Left ventricle myocardium inferior (tissue), 1 donor: ENCODE measurements at places on chromosomes 13 and 19. TPM values are rescaled to one million over a fixed set of nuclear protein-coding genes. Genes with fewer than 3 reads are reported as not detected.
A peak's percentile ranks its signal among the peaks of the same experiment; 100 is the strongest.

GRCh38 chr13:96415831-96416385, 326.0 kb downstream of the HS6ST3 start:
- DNase-seq: no peak

DNA sequence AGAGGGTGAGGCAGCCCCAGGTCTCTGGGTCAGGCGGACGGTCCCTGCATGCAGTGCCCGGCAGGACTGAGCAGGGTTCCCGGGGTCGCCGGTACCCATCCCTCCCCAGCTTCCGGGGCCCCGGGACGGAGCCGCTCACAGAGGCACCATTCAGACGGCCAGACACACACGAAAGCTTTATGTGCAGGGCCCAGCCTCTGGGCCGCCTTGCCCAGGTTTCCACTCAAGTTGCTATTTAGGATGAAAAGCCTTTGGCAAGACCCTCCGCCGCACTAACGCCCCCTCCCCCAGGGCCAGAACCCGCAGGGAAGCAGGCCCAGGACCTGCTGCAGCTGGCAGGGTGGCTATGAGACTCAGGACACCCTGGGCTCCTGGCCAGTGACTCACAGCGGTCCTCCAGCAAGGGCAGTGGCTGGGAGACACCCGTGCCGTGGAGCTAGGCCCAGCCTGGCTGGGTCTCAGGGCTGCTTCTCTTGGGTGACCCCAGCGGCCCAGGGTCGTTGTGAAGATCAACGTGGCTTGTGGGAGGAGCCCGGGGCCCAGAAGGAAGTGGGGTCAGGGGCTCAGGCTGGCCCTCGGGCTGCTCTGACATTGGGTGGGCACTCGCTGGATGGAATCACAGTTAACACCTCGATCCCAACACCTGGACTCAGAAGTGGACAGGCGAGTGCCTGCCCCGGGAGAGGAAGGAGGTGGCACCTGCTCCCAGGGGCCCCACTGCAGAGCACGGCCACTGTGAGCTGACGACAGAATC, 4.8 kb downstream of the C19orf25 start:
- peak; percentile 46 for DNase-seq

DNA sequence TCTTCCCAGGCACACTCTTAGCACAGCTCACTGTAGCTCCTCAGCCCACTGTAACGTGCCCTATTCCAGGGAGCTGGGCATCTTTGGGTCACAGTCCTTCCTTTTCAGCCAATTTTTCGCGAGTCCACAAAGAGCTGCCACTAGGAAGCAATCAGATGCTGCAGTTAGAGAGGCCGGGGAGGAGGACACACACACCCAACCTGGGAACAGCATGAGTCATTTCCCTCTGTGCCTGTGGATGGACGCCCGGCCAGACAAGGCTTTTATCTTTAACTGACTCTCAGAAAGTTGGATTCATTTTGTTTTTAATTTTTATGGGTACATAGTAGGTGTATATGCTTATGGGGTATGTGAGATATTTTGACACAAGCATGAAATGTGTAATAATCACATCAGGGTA, 918.6 kb downstream of the UQCRFS1 start:
- DNase-seq: no peak

Gene ZNF616
- 5.6 TPM for total RNA-seq

GRCh38 chr13:111372651-111373425, 52.4 kb downstream of the TEX29 start:
- no peak for DNase-seq

- peak; percentile 99 for DNase-seq
Observed at GRCh38 chr19:38849860-38850435, at the start of gene HNRNPL. Gene HNRNPL, minus strand, starts transcription at chr19:38849986. Its CDS starts 20 bp downstream, at chr19:38849966.

Gene CADM4
- total RNA-seq: 6.9 TPM

Gene HIPK4
- not detected for total RNA-seq

Gene LGALS4
- 0.82 TPM for total RNA-seq

Gene PRRG2
- 0.88 TPM for total RNA-seq

DNA sequence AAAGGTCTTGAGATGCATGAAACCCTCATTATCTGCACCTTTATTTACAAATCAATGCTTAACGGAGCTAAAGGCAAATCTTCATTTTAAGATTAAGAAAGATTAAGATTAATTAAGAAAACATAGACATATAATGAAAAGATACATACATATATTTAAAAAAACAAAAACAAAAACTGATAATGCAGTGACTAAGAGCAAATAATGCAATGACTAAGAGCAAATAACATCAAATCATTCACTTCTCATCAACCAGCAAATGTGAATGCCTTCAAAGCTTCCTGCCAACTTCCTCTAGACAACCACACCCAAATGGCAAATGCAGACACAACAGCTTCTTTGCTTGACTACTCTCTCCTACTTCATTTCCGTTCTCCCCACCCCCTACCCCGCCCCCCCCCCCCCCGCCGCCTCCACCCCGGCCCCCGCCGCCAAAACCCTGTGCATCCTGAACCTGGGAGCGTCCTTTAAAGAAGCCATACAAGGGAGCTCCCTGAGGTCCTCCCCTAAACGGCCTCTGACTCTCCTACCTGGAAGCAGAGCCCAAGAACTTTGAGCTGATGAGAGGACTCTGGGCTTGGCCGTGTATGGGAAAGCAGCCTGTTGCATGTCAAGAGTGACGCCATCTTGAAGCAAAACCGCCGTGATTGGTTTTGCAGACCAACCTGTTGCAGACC, 24.5 kb downstream of the TEX101 start:
- DNase-seq: no peak

DNA sequence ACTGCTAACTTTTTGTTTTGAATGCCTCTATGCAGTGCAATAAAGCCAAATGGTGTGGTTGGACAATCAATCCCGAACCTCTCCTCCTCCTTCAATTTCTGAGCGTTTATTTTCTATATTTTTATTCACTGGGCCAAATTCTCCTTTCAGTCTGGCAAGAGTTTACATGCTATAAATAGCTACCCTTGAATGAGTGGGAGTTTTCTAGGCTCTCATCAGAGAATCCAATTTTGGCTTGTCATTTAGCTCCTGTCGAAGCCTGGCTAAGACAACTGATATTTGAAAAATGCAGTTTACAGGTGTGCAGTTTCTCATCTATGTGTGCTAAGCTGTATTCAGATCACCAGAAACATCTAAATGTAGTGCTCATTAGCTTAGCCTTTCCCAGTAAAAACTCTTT, 61.8 kb downstream of the OLFM4 start:
- no peak for DNase-seq

DNA sequence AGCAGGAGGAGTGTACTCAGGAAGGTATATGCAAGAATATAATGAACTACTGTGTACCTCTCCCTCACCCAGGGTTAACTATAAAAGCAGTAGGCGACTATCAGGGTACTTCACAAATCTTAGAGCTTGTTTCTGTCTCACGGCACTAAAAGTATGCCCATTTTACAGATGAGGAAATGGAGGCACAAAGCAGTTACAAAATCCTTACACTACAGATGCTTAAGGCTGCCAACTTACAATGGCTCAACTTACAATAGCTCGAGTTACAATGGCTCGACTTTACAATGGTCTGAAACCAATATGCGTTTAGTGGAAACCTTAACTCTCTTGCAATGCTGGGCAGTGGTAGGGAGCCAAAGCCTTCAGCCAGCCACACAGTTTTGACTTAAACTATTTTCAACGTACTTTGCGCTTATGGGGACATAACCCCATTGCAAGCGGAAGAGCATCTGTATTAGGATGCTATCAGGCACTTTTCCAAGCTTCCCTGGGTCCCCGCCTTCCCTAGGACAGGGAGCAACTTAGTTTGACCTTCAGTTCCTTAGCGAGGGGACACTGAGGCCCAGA, 4.1 kb downstream of the FCER2 start:
- no peak for DNase-seq

DNA sequence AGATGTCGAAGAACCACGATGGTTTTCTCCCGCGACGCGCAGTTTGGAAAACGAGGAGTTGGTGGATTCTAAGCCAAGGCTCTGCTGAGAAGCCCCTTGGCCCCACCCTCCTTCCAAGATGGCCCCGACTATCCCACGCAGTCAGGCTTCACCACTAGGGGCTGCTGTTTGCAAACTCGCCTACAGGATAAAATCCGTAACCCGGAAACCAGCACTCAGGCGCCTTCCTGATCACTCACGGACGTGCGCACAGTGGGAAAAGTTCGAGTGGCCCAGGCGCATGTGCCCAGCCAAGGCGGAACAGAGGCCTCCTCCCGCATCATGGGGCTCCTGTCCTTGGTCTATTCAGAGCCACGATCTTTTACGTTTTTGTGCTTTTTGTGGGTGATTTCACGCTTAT, 19.2 kb upstream of the UQCR11 start:
- DNase-seq: peak; percentile 31

DNA sequence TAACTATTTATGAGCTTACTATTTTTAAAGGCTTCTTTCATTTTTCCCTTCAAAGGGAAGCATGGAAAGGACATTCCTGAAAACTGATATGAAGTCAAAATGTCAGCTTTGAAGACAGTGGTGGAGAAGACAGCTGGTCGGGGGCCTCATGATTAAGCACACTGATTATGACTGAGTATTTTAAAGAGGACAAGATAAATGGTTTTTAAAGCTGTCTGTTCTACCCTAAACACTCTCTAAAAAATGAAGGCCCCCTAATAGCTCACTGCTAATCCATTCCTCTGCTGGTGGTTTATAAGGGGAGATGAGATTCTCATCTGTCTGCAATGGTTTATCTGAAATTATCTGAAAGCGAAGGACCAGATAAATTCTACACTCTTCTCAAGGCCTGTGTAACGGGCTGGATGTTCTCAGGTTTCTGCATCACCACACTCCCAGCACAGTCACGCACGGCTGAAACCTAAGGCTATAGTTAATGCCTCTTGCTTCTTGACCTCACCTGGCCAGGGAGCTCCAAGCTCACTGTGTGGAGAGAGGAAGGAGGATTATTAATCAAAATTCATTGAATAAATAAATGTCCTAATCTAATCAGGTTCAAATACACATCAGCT, 86.9 kb upstream of the DOCK9 start:
- no peak for DNase-seq

Gene MCEMP1
- 0.60 TPM for total RNA-seq

DNA sequence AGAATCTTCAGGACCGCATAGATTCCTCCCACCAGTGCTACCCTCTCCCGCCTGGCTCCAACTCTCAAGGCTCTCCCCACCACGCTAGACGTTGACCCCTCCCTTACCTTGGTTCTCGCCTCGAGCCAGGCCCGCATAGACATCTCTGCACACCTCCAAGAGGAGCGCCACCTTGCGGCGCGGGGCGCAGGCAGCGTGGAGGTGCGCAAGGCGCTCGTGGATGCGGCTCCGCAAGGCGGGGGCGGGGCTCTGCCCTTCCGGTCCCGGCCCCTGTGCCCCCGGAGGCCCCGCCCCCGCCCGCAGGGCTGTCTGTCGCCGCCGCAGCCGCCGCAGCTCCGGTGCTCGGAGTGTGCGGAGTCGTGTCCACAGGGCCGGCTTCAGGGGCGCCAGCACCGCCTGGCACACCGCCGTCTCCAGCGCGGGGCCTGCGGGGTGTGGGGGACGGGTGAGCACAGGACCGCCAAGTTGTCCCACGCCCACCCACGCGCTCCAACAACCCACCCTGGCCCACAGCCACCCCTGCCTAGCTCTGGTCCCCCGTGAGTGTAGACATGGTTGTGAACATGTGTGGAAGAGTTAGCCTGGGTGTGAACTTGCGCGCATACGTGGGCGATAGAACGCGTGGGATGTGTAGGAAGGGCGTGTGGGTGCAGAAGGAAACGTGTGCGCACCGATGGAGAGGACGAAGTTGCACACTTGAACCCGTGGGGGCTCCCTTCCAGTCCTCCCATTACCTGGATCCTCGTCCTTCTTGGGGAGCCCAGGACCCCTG, 8.1 kb downstream of the RINL start:
- peak; percentile 89 for DNase-seq

DNA sequence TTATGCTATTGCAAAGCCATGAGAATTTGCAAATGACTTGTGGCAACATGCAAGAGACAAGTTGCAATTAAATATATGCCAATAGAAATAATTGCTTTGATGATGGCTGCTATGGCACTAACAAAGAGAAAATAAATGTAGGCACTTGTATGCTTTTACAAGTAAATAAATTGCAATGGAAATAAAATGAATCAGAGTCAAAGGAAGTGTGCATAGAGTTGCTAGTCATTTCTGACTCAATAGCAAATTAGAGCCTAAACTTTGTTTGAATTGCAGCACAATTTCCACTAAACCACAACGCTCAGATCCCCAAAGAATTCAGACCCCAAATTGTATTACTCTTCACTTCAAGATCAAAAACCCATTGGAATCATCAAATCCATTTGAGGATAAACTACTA, 792.1 kb upstream of the ARGLU1 start:
- no peak for DNase-seq

Gene UQCR11
- total RNA-seq: 942 TPM

DNA sequence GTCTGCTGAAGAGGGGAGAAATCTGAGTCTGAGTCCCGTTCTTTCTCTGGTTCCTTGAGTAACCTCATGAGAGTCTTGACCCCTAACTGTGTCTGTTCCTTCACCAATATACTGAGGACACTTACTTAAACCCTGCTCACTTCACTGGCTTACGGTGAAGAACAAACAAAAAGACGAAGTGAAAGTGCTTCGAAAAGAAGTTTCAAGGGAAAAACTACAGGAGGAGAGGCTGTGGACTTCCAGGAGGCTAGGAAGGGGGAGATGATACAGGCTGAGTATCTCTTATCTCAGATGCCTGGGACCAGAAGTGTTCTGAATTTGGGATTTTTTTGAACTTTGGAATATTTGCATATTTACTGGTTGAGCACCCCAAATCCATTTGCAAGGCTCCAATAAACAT, 6.1 kb downstream of the SMG9 start:
- DNase-seq: no peak

GRCh38 chr19:45152504-45153338, 8.1 kb downstream of the NKPD1 start:
- peak; percentile 49 for DNase-seq

DNA sequence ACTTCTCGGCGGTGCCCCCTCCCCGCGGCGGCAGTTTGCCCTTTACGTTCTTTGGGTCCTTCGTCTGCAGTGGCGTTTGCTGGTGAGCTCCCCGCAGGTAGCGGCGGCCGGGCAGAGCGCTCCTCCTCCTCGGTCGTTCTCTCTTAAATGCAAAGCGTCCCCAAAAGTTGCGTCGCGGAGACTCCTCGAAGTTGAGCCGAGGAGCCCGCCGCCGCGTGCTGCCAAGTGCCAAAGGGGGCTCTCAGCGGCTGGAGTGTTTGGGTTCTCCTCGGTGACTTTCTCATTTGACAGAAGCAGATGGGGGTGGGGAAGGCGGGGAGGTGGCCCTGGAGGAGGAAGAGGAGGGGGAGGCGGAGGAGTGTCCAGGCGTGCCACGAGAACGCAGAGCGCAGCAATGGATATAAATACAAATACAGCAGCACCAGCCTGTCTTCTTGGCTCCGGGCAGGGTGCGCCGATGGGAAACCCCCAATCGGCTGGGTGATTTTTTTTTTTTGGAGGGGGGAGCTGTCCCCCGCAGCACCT, at the start of gene SOX21:
TSS of gene SOX21 (minus strand) at position 259 of the 525 bp plus-strand sequence. CDS start 496 bp downstream, outside the sequence.
- DNase-seq: no peak

GRCh38 chr19:17541184-17541759, 14.2 kb upstream of the COLGALT1 start:
- no peak for DNase-seq

DNA sequence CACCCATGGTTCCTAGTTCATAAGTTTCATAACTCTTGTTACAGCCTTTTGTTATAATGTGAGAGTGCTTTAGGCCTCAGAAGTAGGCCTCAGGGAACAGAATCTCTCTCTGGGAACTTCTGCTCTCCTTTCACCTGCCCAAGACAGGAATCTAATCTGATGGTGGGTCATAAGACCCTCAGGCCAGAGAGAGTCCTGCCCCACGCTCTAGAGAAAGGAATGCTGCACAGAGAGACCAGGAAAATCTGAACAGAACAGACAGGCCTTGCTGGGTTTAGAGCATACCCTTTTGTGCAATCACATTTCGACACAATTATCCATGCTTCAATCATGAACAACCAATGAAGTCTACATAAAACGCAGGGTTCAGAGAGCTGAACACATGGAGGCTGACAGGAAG, 3.4 kb upstream of the DIAPH3 start:
- no peak for DNase-seq
